Retina (tissue), 1 donor: ENCODE measurements at places on chromosomes 2 and 18.

GRCh38 chr2:122816803-122817202 lies 1061.4 kb downstream of the TSN start:
- DNase-seq: no peak

DNA sequence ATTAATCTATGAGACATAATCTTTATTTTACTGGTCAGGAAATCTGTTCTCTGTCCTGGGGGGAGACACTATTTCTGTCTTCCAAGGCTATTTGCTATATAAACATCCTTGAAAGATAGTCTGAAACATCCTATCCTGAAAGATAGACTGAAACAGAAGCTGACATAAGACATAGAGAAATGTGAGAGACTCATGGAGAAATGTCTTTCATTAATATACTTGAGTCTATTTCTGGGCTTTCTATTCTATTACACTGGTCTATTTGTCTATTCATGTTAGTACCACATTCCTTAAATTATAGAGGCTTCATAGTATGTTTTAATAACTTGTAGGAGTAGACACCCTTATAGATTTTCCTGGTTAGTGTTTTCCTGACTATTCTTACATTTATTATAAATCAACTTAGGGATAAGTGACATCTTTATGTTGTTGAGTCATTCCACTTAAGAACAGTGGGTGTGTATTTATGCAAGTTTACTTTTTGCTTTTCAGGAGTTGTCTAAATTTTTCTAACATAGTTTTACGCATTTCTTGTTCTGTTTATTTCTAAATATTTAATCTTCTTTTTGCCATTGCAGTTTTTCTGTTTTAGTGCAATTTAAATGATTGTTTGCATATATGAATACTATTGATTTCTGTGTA lies 244.9 kb upstream of the ZSWIM2 start:
- no peak for DNase-seq

GRCh38 chr18:4842287-4842686 lies 354.8 kb downstream of the AKAIN1 start:
- DNase-seq: no peak

DNA sequence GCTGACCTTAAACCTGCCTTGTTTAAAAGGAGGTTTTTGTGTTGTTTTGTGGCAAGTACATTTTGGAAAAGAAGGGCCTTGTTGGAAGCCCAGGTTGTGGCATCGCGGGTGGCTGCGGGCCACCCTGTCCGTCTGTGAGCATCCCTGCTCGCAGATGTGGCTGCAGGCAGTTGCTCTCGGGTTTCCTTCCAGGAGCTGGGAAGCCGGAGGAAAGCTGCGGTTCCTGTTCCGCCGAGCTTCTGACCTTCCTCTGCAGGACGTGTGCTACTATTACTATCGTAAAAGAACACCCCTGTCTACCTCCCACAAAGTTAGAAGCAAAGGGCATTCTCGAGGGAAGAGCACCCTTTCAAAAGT lies 766 bp downstream of the MFF start:
- no peak for DNase-seq

- no peak for DNase-seq
Measured at GRCh38 chr2:104840893-104841585, 12.9 kb upstream of the POU3F3 start.

DNA sequence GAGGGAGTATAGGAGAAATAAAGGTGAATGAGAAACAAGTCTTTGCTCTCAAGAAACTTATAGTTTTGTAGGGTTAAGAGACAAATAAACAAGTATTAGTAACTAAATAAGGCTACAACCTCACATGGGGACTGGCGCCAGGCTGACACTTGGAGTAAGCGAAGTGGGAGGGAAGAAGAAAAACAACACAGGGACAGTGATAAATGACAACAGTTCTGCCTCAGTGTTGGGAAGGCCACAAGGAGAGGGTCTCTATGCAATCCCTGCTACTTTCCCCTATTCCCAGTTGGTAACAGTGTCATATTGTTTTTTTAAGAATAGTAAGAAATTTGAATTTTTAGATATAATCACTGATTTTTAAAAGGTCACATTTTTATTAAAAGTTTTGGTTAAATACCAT lies 4.0 kb downstream of the APLF start:
- no peak for DNase-seq

DNA sequence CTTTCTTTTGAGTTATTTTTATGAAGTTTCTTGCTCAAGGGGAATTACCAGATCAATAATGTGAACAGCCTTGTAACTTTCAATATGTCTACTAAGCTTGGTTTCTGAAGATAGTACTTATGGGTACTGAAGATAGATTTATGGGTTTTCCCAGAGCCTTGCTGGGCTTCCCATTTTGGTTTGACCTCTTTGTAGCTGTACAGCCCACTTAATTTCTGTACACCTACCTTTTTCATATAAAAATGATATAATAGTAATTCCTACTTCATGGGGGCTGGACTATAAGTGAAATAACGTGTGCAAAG lies 22.2 kb downstream of the IL1R2 start:
- DNase-seq: no peak

GRCh38 chr2:45707006-45707405 lies 55.5 kb downstream of the PRKCE start:
- DNase-seq: peak; percentile 36

DNA sequence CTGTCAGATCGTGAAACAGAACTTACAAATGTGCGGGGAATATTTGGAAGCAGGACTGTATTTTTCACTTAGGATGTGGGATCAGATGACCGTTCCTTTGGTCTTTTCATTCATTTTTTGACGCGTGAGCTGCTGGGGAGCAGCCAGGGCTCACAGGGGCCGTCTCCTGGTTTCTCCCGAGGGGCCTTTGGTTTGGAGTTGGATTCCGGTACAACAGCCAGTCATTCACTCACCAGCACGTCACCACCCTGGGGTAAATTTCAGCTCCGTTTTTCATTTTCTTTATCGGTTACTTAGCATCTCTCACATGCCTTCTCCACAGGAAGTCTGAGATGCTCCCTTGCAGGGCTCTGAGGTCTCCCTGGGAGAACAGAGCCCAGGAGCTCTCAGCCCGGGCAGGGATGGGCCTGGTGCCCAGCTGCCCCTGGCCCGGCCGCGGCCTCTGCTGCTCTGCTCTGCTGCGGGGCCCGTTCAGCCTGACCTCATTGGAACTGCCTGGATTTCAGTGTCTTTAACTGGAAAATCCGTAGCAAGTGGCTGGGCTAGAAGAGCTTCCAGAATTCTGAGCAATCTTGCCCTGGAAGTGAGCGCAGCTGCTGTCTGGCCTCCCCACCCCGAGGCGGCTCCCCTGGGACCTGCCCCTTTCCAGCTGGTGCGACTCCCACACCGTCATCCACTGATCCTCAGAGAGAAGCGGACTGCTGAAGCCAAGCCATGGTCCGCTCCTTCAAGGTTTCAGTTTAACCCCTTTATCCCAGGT lies 335.6 kb downstream of the EIPR1 start:
- peak; percentile 78 for DNase-seq

DNA sequence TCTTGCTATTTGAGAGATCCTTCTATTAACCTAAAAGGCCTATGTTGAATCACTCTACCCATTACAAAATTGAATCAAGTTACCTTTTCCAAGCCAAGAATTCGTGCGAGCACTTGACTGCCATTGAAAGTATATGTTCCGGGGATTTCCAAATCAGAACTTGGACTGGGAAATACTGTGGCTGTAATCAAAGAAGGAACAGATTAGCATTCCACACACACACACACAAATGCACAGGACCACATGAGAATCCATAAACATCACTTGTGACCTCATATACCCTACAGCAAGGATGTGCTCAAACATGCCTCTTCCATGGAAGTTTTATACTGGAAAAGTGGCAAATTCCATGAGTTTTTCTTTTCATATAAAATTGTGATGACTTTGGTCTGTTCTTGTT lies 86.0 kb downstream of the ABCA12 start:
- no peak for DNase-seq

GRCh38 chr18:9933865-9934264 lies 20.0 kb downstream of the VAPA start:
- DNase-seq: no peak

- DNase-seq: no peak
Measured at GRCh38 chr2:202017940-202018339, 15.7 kb upstream of the FZD7 start.

- no peak for DNase-seq
Measured at GRCh38 chr2:199364153-199364552, 93.6 kb downstream of the SATB2 start.

DNA sequence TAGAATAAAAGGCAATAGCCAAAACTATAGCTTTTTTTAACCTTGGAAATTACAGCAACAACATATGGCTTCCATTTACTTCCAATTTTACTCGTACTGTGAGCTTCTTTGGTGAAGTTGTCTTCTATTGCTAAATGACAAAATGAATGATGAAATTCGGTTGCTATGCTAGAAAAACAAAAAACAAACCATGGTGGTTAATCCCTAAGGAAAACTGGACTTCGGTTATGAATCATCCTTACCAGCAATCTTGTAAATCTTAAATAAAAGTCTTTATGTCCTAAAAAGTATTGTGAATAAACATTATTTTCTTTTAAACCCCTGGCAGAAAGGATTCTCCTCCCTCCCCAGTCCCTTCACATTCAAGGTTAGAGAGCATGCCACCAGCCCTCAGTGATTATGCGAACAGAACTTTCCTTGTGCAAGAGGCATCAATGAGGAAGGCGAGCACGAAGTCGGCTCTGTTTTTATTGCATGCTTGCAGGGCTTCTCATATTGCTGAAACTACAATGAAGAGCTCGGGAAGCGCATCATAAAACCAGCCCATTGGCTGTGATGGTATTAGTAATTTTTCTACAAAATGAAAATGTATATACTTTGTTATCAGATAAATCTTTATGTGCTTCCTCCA lies 62.9 kb downstream of the ZNF521 start:
- DNase-seq: peak; percentile 24

DNA sequence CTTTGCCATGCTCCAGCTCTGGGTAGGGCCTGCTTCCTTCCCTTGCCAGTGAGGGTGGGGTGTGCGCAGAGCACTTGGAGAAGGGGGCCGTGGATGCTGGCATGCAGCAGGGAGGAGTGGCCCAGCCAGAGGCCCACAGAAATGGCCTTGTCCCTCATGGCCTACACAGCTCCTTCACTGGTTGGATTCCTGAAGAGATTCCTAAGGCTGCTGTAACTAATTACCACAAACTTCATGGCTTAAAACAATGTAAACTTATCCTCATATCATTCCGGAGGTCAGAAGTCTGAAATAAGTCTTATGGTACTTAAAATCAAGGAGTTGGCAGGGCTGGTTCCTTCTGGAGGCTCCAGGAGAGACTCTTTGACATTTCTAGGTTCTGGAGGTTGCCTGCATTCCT lies 195.2 kb downstream of the GLI2 start:
- DNase-seq: no peak

- peak; percentile 65 for DNase-seq
Measured at GRCh38 chr2:96839293-96839874, 4.4 kb downstream of the ANKRD23 start.

DNA sequence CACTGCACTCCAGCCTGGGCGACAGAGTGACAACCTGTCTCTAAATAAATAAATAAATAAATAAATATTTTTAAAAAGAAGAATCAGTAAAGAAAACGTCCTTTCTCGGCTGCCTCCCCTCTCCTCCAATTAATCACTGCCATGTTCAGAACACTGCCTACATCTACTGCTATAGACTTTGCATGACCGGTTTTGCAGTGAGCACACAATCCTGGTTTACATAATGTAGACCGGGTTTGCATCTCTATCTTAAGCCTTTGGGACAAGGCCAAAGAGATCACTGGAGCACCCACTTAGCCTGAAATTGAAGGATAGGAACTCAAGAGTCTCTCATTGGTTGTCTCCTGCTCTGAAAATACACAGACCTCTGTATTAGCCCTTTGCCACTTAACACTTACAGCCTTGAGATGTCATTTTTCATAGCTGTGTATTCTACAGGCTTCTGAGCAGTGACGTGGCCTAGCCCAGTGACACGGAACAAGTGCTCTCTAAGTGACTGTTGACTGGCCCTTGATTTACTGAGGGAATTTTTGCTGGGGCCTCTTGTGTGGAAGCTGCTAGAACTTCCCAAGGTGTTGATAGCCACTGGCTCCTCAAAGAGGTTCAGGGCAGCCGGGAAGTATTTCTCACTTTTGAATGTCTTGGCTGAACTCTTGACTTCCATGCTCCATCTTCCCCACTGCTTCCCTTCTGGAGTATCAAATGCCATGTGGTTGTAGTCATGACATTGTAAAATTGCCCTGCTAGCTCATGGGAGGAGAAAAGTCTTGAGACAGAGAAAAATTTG lies 45.3 kb upstream of the CCBE1 start:
- no peak for DNase-seq

- DNase-seq: no peak
Measured at GRCh38 chr18:48620071-48620470, 81.2 kb downstream of the CTIF start.

DNA sequence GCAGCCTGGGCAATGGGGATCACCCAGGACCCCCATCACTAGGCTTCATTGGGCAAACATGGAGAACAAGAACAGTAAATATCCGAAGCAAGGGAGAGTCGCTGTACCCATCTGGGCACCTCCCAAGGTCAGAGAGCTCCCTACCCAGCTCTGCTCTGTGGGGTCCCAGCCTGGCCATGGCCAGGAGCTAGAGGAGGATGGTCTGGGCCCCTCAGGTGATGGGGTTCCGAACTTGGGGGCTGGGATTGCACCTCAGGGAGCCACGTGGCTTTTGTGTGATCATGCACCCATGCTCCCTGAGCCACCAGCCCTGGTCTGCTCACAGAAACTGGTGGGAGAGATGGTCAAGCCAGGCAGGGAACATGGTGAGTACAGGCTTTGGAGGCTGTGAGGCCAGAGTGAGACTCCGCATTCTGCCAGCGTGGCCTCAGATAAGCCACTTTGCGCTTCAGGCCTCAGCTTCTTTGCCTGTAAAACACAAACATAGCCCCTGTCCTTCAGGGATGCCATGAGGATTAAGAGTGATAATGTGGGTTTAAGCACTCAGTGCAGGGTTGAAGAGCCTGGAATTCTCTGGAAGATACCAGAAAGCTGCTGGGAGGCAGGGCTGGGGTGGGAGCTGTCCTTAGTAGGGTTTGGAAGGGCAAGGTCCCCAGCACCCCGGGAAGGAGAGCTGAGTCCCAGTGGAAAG lies 3.0 kb upstream of the NMUR1 start:
- DNase-seq: no peak

DNA sequence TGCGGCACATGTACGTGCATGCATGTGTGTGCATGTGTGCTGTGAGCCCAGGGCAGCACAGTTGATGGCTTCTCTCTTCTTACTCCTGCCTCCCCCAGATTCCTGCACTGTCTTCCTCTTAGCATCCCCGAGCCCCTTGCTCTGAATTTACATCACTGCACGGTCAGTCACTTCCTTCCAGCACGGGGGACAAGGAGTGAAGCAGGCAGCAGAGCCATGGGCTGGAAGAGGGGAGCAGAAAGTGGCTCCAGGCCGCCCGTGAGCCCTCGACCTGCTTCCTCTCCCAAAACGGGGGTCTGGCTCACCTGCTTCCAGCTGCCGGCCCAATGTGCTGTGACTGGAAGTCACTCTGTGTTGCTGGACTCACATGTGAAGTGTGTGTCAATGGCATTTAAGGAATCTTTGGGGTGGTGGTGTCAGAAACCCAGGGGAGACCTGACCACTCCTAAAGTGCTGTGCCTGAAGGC lies 106.1 kb downstream of the FAM210A start:
- DNase-seq: peak; percentile 42

DNA sequence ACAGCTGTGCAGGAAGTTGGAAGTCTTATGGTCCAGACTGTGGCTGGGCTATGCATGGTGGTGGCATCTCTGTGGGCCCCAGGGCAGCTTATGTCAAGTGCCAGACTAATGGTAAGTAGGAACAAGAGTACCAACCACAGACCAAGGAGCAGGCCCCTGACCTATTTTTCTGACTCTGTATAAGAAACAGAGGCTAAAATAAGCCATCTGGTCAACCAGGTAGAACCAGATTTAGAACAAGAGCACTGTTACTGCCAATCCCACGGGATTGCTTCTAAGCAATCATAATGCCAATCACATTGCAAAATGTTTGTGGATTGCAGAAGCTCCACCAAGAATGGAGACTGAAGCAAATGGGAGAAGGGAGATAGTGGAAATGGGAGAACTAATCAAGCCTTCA lies 11.1 kb upstream of the ST3GAL5 start:
- no peak for DNase-seq
